Hepatic stellate cell (primary cell): ENCODE measurements at places on chromosomes 1 and 21.

GRCh38 chr1:87239997-87240605 lies 88.6 kb upstream of the LMO4 start:
- no peak for DNase-seq

- DNase-seq = no peak
Observed at GRCh38 chr1:205376739-205377138, 20.0 kb upstream of the KLHDC8A start.

GRCh38 chr21:32102426-32102825 lies 176.4 kb downstream of the MIS18A start:
- DNase-seq = no peak

- DNase-seq = no peak
Observed at GRCh38 chr1:154716011-154716410, 108.0 kb upstream of the ADAR start.

DNA sequence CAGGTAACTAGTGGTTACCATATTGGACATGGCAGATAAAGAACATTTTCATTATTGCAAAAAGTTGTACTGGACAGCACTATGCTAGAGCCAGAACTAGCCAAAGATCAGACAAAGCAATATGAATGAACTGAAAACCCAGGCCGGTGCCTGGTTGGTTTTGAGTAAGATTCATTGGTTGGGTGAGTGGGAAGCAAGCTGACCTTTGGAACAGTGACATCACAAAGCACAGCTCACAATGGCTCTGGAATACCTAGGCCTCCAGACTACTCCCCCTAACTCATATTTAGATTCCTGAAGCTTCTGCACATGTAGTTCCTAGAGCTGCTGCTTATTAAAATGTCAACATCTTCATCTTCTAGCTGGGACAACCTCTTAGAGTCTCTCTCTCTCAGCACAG lies at the start of gene TMCO2:
TSS of gene TMCO2 (plus strand) at position 283 of the 400 bp plus-strand sequence. CDS start at position 340, 57 bp downstream.
- no peak for DNase-seq

DNA sequence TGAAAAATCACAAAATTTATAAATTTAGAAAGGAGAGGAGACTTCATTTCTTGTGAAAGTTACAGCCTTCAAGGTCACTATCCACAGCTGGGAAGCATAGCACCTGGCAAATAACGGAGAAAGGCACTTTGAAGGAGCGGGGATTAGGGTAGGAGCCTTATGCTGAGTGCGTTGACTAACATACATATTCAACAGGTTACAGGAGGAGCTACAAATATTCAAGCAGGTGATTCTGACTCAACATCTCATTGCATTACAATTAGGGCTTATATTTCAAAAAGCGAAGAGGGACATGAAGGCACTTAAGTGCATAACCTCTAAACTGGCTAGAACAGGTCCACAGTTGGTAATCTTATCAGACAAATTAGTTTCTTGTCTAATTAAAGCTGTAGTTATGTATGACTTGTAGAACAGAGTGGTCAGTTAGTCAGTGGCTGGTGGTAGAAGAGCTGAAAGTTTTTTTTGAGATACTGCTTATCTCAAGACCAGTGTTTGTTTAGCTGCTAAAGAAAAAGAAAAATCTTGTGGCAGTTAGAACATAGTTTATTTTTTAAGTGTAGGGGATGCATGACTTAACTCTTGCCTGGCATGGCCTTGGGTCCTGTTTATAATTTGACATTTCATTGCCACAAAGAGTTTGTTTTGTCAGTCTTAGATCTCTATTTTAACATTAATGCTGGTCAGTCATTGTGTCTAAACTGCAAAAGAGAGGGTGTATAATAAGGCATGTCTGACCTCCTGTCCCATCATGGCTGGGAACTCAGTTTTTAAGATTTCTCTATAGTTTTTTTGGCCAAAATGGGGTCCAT lies 311.5 kb downstream of the DUSP10 start:
- DNase-seq = no peak

- no peak for DNase-seq
Observed at GRCh38 chr1:25766721-25767436, 33.1 kb upstream of the SELENON start.
